Activated CD4-positive, alpha-beta T cell treated with anti-CD3 and anti-CD28 coated beads for 24 hours (primary cell): ENCODE measurements at places on chromosomes 16 and 17.

- no peak for DNase-seq
Measured at GRCh38 chr16:66842765-66843164, 1.4 kb upstream of the CA7 start.

DNA sequence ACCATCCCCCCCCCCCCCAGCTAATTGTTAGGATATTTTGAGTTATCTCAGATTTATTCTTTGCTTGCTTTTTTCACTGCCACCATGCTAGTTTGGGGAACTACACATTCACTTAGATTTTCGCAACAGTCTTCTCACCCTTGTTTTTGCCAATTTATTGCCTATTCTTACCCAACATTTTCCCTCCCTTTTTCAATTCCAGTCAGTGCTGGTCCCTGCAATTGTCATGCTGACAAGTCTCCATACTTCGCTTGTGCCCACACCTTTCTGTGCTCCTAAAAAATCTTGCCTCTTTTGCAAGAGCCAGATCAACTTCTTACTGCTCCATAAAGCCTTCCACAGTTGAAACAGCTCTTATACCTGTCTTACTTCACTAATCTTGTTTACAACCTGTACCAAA, 16.3 kb downstream of the TNRC6A start:
- DNase-seq: no peak

- DNase-seq: no peak
Measured at GRCh38 chr17:77737442-77738265, 220.8 kb upstream of the TNRC6C start.

- DNase-seq: no peak
Measured at GRCh38 chr17:54948380-54948779, 20.1 kb downstream of the COX11 start.

DNA sequence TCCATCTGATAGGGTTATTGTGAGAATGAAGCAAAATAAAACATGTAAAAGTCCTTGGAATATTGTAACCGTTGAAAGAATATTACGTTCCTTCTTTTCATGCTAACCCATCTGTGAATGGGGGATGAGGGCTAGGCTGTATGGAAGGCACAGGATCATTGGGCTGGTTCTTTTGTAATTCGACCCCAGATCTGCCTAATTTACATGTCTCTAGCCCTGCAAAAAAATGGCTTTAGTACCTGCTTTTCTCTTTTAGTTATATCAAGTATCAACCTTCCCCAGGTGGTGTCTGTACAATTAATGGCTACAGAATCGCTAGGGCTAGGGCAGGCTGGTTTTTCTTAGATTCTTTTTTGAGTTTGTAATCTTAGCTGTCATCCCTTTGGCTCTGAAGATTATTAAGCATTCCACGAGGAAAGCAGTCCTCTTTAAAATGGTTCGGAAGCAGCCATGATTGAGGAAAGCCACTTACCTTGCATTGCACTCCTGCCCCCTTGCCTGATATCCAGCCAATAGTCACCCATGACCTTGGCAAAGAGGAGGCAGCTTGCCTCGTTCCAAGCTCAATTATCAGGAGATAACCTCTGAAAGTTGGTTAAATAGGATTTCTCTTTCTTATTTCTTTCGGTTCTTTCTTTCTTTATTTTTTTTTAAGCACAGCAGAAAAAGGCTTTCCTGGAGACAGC, 153.9 kb upstream of the ZKSCAN2 start:
- no peak for DNase-seq
